ENCODE measurements at places on chromosomes 1 and 21. TPM values are rescaled to one million over a fixed set of nuclear protein-coding genes. Genes with fewer than 3 reads are reported as not detected.

DNA sequence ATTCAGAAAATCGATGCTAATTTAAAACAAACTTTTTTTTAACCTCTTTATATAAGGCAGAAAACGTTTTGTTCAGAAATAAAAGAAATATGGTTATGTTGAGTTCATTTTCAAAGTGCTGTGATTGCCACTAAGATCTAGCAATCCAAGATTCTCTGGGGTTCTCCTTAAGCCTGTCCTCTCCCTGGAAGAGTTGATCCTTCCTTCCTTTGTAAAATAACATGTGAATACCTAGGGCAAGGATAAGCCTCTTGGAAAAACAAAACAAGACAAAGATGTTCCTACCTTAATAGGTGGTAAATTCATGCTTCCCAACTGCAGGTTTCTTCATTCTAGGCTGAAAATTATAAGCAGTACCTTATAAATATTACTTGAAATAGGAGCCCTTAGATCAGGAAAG is 18.0 kb upstream of the FOXD3 start:
- H3K36me3 ChIP-seq: no peaks in the 10 kb centered on the region
- H3K27me3 ChIP-seq: peaks cover 2% of the 10 kb centered on the region
- no peaks in the 10 kb centered on the region for H3K4me1 ChIP-seq
- no peak overlapping the region for H3K4me3 ChIP-seq
- H3K27ac ChIP-seq: no peak overlapping the region
- no peak for DNase-seq

GRCh38 chr1:24084050-24084449 is 27.9 kb downstream of the MYOM3 start:
- H3K4me3 ChIP-seq: no peak overlapping the region
- no peak for DNase-seq
- H3K27ac ChIP-seq: no peak overlapping the region
- H3K36me3 ChIP-seq: no peaks in the 10 kb centered on the region

DNA sequence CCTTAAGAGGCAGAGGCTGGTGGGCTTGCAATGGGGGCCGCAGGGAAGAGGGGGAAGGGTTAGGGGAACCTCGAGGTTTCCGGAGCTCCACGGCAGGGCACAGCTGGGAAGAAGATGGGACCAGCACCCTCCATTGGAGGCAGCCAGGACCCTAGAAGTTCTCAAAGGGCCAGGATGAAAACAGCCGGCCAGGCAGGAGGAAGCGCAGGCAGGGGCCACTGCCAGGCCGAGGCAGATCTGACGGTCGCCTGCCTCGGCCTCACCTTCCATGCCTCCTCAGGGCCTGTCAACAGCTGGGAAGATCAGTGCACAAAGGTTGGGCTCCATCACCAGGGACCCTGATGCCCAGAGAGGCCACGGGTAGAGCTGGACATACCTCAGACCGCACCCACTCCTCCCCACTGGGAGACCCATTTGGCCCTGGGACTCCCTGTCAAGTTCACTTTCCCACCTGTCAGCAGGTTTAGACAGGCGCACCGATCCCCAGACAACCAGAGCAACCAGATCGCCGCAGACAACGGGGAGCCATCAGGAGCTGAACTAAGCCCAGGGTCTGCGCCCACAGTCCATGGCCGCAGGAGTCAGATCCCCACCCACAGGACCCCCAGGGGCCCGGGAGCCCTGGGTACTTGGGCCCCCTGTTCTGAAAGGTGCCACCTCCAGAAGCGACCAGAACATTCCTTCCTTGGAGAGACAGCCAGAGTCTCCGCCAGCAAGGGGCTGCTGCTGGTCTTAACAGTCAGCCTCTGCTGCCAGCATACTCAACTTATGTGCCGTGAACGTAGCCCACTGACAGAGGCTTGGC is 2.2 kb downstream of the SLC19A1 start:
- H3K27me3 ChIP-seq: no peaks in the 10 kb centered on the region
- DNase-seq: peak; percentile 34
- H3K4me1 ChIP-seq: no peaks in the 10 kb centered on the region
- no peak overlapping the region for H3K4me3 ChIP-seq

GRCh38 chr21:16194788-16195537 is 465.2 kb downstream of the USP25 start:
- H3K36me3 ChIP-seq: no peaks in the 10 kb centered on the region
- no peak for DNase-seq
- H3K27me3 ChIP-seq: no peaks in the 10 kb centered on the region
- no peaks in the 10 kb centered on the region for H3K4me1 ChIP-seq
- peak overlapping the region; percentile 47 for H3K4me3 ChIP-seq

DNA sequence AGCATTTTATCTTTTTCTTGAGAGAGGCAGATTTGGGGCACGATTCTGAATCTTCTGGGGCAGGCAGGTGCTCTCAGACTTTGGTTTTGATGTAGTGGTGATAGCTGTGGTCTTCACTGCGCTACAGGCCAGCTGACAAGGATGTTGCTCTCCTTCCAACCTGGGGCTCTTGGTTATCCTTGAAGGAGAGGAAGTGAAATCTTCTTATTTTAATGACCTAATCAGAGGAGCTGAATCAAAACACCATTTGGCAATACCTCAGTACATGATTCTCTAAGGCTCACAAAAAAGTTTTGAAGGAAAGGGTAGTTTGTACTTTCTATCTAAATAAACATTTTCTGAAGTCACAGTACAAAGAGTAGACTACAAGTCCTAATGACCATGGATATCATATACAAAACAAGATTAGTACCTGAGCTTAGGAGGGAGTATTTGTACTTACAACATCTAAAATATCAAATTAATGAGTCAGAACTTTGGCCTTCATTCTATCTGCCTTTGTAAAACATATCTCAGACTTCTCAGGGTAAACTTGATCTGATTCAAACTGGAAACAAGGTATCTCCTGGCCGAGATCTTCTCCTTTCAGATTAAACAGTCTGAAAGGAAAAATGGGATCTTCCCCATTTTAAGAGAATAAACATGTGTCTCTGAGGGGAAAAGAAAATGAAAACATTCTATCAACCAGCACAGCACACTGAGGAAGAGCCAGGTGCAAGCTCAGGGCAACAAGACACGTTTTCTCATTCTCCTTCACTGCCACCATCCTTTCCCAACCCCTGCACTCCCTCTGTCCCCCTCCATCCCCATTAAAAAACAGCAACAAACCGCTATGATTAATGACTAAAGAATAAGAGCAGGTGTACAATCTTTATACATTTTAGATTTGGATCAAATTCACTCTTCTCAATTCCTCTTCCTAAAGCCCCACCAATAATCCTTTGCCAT is 69.2 kb downstream of the SH3GLB1 start:
- no peak overlapping the region for H3K27ac ChIP-seq
- H3K4me3 ChIP-seq: no peak overlapping the region
- no peaks in the 10 kb centered on the region for H3K27me3 ChIP-seq
- H3K36me3 ChIP-seq: no peaks in the 10 kb centered on the region
- no peak for DNase-seq

DNA sequence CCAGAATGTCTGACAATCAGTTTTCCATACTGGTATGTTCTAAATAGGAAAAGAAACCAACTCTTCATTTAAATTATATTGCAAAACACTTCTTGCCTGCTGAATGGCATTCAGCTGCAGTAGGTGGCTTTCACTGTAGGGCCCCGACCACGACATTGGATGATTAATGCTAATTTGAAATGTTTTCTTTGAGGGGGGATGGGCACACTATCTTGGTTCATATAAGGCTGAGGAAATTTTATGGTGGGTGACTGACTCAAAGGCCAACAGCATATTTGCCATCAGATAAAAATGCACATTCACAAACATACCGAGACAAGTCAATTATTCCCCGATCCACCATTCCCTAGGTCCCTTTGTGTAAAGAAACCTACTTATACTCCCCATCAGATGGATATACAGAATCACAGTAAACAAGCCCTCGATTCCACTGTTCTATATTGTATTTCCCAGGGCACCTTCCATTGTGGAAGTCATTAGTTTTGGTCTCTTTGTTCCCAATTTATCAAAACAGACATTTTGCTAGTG is 464.2 kb upstream of the DAB1 start:
- no peaks in the 10 kb centered on the region for H3K4me1 ChIP-seq
- H3K36me3 ChIP-seq: no peaks in the 10 kb centered on the region
- DNase-seq: no peak
- no peak overlapping the region for H3K27ac ChIP-seq

DNA sequence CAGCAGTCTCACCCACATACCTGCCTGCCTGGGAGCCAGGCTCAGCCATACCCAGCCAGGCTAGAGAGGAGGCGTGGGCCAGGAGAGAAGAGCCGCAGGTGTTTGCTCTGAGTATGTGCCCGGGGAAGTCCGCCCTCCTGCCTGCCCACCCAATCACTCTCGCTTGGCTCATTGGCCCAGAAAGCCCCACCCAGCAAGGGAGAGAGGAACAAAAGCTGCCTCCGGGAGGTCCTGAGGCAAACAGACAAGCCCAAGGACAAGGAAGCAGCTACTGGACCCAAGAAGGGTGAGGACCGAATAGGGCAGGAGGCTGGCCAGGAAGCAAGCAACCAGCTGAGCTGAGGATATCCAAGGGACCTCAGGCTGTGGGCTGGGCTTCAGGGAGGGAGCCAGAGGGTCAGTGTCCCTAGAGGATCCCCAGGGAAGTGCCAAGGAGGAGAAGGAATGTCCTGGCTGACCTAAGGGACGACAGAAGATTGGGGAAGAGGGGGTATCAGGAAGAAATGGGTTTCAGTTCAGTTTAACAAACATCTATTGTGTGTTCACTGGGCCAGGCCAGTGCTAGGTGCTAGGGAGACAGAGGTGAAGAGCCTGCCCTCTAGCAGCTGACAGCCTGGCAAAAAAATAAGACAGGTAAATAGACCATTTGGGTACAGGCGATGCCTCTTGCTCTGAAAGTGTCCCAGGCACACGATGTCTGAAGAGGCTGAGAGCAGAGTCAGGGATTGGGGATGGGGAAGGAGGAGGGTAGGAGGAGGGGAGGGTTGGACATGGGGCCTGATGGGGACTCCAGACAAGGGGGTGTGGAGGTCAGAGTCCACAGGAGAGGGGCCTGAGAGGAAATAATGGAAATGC is at the start of gene GJB4:
GJB4 (plus strand) TSS at position 238 of the 855 bp plus-strand sequence. CDS start 1,515 bp downstream, outside the sequence.
- H3K27ac ChIP-seq: no peak within 1 kb of the TSS
- no peaks in the 10 kb centered on the region for H3K36me3 ChIP-seq
- no peak within 1 kb of the TSS for H3K4me3 ChIP-seq
- DNase-seq: no peak
- no peaks in the 10 kb centered on the region for H3K27me3 ChIP-seq

DNA sequence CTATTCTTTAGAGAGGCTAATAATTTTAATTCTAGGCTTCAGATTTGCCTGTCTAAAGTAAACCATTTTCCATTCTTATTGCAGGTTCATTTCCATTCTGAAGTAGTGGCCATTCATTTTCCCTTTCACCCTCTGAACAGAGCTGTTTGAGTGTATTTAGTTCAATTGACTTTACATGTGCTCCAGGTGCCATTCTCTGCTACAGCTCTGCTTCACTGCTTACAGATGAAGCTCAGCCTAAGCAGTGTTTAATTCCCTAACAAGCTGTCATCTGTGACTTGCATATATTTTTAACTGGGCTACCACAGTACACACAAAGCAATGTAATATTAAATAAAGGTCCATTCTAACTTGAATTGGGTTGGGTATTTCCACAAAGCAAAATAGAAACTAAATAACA is 1031.6 kb downstream of the KCNT2 start:
- no peaks in the 10 kb centered on the region for H3K36me3 ChIP-seq
- no peaks in the 10 kb centered on the region for H3K4me1 ChIP-seq
- no peaks in the 10 kb centered on the region for H3K27me3 ChIP-seq
- no peak for DNase-seq
- H3K4me3 ChIP-seq: no peak overlapping the region

GRCh38 chr1:74586253-74586897 is 74.0 kb upstream of the LRRC53 start:
- no peak for DNase-seq
- no peak overlapping the region for H3K4me3 ChIP-seq
- no peaks in the 10 kb centered on the region for H3K36me3 ChIP-seq
- H3K4me1 ChIP-seq: no peaks in the 10 kb centered on the region

DNA sequence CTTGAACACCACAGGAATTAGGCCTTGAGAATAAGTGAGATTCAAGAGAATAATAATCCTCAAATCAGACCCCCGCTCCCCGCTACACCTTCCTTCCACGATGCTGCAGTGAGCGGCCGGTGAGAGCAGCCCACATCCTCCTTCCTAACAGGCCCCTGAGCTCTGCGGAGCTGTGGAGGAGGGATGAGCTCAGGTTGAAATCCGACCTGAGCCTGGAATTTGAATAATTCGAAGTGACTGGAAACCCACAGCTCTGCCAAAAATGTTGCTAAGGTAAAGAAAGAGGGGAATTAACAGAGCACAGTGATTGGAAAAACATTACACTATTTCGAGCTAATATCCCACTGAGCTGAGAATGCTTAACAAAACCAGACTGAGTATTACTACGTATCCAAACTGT is 90.0 kb downstream of the URB2 start:
- no peaks in the 10 kb centered on the region for H3K4me1 ChIP-seq
- H3K4me3 ChIP-seq: no peak overlapping the region
- no peak for DNase-seq
- H3K27me3 ChIP-seq: no peaks in the 10 kb centered on the region
- H3K36me3 ChIP-seq: no peaks in the 10 kb centered on the region
- no peak overlapping the region for H3K27ac ChIP-seq

DNA sequence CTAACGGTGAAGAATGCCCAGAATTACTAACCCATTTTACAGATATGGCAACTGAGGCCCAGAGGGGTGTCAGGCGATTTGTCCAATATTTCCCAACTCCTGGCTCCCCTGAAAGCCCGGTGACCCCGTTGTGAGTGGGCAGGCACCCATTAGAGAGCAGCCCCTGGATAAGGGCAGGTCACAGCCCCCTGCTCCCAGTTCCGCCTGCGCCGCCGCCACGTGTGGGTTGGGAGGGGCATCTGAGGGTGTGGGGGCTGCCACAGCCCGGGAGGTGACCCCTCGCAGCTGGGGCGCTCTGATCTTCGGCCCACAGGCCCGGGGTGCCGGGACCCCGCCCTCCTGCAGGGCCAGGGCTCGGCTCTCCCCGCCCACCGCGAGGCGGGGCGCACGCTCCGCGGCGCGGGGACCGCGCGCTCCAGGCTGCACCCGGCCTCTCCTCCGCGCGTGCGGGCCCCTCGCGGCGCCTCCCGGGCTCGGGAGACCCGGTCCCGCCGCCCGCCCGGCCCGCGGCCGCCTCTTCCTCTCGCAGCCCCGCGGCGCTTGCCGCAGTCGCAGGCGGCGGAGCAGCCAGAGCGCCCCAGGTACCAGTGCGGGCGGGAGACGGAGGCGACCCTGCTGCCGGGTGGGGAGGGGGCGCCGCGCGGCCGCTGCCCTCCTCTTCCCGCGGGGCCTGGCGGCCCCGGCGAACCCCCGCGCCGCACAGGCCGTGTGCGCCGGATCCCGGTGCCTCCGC is at the start of gene HTR6:
HTR6 (plus strand) TSS at position 423 of the 733 bp plus-strand sequence. CDS start 879 bp downstream, outside the sequence.
- no peak within 1 kb of the TSS for H3K27ac ChIP-seq
- H3K36me3 ChIP-seq: no peaks in the 10 kb centered on the region
- H3K4me3 ChIP-seq: no peak within 1 kb of the TSS
- no peaks in the 10 kb centered on the region for H3K4me1 ChIP-seq

Gene MYCL
- 1.2 TPM for total RNA-seq

Gene CFHR4
- total RNA-seq: not detected

Gene ZNF683
- 0.65 TPM for total RNA-seq

Gene AMY1A
- not detected for total RNA-seq

Gene SH2D2A
- total RNA-seq: 2.7 TPM

Gene KRTAP19-2
- not detected for total RNA-seq

Gene SPRR5
- not detected for total RNA-seq

Gene TSSK3
- 2.2 TPM for total RNA-seq

Gene CHRM3
- 3.8 TPM for total RNA-seq
